Kidney tubule cell (primary cell): ENCODE measurements at places on chromosomes 3 and 15.

GRCh38 chr15:32870240-32871033 is 152.6 kb downstream of the GREM1 start:
- peak; percentile 74 for DNase-seq

GRCh38 chr3:40661284-40661683 is 136.5 kb downstream of the ZNF621 start:
- DNase-seq: peak; percentile 19

- no peak for DNase-seq
Observed at GRCh38 chr3:69659180-69659910, 79.9 kb upstream of the MITF start.

DNA sequence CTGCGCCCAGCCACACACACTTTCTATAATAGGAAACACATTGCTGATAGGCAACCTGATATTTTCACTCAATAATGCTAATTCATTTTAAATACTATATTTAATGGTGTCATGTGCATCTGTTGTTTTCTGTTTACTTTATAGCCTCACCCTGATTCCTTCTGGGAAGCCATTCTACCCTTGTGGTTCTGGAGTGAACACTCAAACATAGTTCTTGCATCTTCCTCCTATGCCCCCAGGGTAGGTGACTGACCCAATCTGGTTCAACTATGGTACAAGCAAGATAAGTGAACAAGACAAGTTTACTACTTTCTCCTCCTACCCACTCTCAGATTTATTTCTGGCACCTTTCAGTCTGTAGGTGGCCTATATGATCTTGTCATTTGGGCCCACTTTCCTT is 4.3 kb upstream of the SCG3 start:
- no peak for DNase-seq

DNA sequence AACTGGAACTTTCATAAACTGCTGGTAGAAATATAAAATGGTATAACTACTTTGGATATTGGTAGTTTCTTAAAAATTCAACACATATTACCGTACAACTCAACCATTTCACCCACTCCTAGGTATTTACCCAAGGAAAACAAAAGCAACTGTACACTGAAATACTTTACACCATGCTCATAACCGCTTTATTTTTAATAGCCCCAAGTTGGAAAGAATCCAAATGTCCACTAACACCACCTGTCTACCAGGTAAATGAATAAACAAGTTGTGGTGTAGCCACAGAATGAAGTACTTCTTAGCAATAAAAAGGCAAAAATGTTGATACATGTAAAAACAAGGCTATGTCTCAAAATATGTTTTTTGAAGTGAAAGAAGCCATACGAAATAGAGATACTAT is 215.9 kb upstream of the PEX5L start:
- peak; percentile 82 for DNase-seq

DNA sequence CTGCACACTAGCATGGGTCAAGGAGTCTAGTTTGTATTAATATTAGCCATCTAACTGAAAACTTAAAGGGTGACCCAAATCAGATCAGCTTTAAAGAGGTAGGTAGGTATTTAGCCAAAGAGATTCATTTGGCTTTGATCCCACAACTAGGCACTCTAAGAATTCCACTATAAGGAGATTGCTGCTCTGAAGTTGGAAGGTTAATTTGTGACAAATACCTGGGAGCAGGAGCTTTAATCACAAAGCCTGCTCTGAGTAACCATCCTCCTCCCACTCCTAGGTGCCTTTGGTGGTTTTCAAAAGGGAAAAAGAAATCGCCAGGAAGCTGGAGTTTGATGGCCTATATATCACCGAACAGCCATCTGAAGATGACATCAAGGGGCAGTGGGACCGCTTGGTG is 120.3 kb upstream of the CHRM5 start:
- DNase-seq: peak; percentile 66

DNA sequence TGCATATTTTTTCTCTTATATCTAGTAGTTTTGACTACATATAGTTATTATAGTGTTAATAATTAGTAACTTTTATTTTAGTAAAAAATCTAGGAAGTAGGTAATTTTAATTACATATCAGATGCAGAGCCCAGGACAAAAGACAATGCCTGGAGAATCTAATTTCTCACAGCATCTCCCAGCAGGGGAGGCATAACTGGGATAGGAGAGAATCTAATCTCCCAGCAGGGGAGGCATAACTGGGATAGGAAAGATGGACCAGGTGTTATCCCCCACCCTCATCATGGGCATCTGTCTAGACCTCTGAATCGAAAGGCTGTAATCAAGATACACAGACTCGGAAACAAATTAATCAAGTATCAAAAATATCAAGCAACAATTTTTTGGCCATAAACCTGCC is 58.2 kb downstream of the OSTN start:
- no peak for DNase-seq

DNA sequence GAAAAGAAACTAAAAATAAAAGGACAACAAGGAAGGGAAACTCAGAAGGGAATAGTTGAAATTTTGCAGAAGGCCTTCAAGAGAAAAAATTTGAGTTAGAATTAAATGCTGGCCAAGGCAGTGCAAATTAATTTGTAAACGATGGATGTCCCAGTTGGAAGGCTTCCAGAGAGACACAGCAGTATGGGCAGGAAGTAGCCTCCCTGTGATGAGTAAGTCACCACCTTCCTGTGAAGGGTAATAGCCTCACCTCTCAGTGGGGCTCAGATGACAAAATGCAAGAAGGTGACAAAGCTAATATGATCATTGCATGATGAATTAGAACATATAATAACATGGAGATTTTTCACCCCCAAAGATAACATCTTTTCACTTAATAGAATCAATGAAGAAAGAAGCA is 27.3 kb upstream of the TMCO5A start:
- peak; percentile 84 for DNase-seq

GRCh38 chr3:114217266-114217665 is 20.1 kb downstream of the ZNF80 start:
- DNase-seq: no peak

DNA sequence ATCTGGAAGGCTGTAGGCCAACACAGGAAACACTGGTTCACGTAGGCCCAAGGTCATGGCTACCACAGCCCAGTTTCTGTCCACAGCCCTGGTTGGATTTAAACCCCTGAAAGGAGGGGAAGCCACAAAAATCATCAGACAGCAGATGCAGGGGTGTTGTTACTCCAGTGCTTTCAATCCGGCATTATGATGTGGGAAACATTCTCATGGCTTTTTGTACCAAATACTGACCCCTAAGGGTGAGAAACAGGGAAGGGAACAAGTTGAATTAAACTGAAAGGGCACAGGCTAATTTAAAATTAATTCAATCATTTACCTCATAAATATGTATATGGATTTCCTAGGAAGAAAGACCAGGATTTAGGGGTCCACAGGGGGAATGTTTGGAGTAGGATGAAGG is 375.6 kb downstream of the CTNNB1 start:
- no peak for DNase-seq

DNA sequence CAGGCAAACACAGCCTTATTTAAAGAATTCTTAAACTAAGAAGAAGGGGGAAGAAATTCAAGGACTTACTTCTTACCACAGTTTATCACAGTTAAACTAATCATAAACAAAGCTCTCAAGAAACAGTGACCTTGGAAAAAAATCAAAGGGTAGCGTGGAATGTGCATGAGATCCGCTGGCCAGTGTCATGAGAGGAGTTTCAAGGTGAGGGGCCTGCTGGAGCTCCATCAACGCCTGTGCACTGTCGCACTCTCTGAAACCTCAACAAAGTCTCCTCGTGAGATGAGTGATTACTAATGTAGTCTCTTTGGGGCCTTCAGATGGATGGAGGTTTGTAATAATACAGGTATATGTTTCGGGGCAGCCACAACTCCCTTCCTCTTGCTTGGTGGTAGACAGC is 28.4 kb upstream of the PRICKLE2 start:
- no peak for DNase-seq

DNA sequence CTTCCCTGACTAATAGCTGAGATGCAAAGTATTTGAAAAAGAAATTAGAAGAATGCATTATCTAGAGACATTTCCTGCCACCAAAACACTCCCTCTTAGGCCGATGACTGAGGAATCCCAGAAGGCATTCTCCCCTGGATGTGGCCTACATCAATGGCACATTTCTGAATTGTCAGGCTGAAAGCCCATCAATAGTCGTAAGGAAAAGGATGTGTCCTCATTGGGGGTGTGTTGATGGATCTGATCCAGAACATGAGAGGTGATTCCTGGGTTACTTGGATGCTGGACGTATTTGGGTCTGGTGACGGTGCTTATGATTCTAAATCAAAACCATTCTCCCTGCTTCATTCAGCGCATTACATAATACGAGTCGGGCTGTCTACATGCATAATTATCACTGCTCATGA is 216.9 kb upstream of the CDIN1 start:
- no peak for DNase-seq

DNA sequence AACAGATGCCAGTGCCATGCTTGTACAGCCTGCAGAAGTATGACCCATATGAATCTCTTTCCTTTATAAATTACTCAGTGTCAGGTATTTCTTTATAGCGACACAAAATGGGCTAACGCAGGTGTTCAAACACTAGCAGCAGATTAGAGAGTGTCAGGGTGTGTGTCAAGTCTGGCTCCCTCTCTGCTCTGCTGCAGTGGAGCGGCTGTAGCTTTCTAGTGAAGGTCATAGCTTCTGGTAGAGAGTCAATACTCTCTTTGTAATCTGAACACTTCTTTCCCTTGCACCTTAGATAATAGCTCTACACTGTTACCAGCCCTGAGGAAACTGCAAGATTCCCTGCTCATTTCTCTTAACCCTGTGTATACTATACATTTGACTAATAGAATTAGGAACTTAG is 483.2 kb upstream of the TGFBR2 start:
- no peak for DNase-seq
